ENCODE measurements at places on chromosomes 3 and 15.

DNA sequence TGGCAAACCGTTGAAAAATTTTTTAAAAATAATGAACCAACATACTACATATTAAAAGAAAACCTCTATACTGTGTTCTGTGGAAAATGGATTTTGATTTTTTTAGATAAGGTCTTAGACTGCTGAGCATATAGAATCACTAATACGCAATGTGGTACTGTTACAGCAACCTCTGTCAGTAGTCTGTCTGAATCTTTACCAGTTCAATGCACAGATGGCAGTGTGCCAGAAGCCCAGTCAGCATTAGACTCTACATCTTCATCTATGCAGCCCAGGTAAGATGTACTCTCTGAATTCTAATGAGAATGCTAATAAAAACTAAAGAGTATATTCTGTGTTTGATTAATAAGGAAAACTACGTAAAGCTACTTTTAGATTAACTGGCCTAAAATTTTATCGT lies 31.3 kb upstream of the FAH start:
- no peak for DNase-seq

DNA sequence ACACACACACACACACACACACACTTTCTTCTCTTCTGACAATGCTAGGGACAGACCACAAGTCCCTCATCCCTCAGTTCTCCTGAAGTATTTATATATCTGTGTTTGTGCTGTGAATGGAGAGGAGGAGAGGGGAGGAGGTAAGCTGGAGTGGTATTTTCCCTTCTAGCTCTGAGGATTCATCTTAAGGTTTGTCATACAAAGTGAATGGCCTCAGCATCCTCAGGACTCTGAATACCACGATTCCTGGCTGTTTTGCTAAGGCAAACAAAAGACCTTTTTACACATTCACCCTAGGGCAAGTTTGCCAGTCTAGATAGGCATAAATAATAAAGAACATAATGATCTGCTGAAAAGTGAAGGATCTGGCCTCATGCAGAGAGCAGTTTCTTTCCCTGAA lies 65.7 kb upstream of the CHMP2B start:
- DNase-seq, result no peak

GRCh38 chr3:196765454-196765853 lies 25.8 kb downstream of the PAK2 start:
- no peak for DNase-seq

- DNase-seq, result no peak
Observed at GRCh38 chr3:186024210-186024609, 84.7 kb downstream of the ETV5 start.

All from CD4-positive, alpha-beta T cell treated with Interferon alpha-2 for 1 hour (primary cell).